ENCODE measurements at places on chromosomes 3 and 15.

- no peak for DNase-seq
Observed at GRCh38 chr3:157305392-157305791, 131.3 kb upstream of the PTX3 start.

DNA sequence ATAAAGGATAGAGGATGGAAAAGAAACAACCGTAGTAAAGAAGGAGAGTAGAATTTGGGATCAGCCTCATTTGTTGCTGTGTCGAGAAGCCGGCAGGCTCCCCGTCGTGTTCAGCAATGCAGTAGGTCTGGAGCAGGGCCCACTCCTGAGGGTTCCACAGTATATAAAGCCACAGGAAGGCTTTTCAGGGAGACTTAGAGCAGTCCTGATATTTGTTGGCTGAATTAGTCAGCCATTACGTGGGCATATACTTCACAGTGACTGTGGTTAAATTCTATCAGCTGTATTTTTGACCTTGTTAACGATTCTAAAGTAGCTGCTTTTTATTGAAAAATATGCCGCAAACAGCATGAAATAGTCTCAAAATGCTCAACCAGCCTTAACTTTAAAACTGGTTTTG lies 149.5 kb downstream of the ITPR1 start:
- DNase-seq: no peak

DNA sequence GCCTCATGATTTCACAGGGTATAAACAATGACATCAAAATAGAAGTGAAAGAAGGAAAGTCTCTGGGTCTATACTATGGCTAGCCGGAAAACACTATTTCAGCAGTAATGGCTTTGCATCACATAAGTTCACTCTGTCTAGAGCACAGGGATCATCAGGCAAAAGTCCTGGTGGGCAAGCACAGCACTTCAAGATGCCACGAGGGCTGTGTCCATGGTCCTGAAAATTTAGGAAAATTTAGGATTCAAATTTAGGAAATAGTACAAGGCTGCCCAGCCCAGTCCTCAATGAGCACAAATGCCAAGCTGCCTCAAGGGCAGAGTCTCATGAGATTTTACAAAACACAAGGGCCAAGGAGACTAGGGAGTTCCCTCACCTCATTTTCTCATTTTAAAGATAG lies 54.1 kb downstream of the RORA start:
- no peak for DNase-seq

- no peak for DNase-seq
Observed at GRCh38 chr3:45225465-45226205, 452 bp downstream of the TMEM158 start.

DNA sequence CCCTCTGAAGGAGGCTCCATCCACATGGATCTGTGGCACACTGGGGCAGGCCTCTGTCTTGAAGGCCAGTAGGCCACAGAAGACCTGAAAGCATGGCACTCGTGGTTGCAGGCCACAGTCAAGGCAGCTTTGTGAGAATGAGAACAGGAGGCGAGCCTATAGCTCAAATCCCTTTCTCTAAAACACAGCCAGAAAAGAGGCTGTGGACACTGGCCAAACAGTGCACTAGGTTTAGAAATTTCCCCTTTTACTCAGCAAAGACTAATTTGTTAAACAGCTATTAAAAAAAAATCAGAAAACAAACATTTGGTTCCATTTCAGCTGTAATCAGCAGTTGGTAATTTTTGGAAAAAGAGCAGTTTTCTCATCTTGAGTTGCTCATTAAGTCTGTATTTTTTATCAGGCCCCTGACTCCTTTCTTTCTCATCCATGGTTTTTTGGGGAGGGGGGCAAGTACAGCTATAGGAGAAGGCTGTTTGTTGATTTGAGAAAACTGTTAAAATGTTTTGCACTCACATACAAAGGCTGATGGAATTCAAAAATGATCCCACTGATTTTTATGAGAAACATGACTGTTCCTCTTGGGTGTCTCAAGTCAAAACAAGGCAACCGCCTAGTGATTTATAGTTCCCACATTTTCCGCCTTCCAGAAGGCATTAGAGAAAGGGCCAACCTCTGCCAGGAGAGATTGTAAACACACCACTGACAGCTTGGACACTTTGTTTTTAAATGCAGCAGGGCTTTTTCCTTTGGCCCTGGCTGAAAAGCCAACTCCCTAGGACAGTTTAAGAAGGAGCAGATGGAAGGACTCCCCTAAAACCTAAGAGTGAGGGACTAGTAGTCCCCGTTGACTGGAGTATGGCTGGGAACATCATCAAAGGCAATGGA lies 28.1 kb downstream of the PARP16 start:
- no peak for DNase-seq

Measured in Panc1 (cell line).